Iris pigment epithelial cell (primary cell): ENCODE measurements at places on chromosomes 7 and 10.
A peak's percentile ranks its signal among the peaks of the same experiment; 100 is the strongest.

DNA sequence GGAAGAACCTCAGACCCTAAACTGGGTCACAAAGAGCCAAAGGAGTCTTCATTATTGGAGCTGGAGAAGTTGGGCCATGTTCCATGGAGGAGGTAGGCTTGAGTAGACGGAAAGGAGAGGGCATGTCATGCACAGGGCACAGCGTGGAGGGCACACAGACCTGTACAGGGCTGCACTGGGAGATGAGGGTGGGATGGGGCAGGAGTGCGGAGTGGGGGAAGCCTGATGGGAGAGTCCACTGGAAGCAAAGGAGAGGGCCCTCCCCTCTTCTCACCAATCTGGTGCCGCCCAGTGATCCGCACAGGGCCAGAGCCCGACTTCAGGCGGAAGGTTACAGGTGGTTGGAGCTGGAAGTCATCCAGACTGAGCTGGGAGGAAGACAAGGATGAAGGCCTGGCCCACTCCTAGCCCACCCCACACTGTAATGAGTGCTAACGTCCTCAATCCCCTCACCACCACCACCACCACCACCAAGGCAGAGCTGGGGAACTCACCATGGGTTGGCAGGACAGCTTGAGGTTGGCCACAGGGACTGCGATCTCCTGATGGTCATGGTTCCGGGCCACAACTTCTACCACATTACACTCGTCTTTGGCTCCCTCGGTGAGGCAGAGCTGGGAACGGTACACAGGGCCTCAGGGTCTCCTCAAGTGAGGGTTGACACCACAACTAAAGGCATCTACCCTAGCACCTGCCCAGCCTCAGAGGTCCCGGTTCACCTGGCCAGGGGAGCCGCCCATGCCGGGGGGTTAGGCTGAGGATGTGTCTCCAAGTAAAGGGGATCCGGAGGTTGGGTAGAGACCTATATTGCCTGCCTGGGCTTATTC, 1.0 kb downstream of the NPM3 start:
- DNase-seq: no peak

- DNase-seq: no peak
Measured at GRCh38 chr10:133044401-133044811, 43.3 kb upstream of the ADGRA1 start.

DNA sequence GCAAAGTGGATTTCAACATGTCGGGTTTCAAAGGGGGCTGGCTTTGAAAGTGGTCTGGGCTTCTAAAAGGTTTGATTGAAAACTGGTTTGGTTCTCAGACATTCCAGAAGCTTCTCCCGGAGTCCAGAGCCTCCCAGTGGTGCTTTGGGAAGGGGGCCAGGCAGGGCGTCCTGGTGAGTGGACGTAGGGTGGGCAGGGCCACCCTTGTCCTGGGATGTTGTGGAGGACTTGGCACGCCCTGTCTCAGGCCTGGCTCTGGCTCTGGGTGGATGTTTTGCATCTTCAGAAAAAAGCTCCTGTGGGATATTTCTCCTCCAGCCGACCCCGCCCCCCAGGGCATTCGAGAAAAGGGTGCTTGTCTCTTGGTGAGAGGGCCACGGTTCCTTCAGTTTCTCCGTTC, 31.2 kb downstream of the GRIFIN start:
- DNase-seq: no peak

- DNase-seq: no peak
Measured at GRCh38 chr10:49282879-49283341, 16.1 kb upstream of the C10orf71 start.

DNA sequence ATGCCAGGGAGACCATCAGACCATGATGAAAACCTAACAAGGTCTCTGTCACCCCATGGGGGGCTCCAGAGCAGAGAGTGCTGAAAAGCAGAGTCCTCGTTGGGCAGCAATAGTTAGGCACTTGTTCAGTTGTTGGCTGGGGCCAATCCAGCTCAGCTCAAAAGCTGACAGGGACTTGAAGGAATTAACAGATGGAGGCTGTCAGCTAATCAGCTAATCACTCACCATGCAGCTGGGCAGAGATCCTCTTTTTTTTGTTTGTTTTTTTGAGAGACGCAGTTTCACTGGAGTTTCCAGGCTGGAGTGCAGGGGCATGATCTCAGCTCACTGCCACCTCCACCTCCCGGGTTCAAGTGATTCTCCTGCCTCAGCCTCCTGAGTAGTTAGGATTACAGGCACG, 18.1 kb downstream of the CEP55 start:
- no peak for DNase-seq

GRCh38 chr7:117424090-117424829, 3.0 kb downstream of the ASZ1 start:
- DNase-seq: no peak

- DNase-seq: no peak
Measured at GRCh38 chr10:557792-558328, 131.6 kb downstream of the DIP2C start.

DNA sequence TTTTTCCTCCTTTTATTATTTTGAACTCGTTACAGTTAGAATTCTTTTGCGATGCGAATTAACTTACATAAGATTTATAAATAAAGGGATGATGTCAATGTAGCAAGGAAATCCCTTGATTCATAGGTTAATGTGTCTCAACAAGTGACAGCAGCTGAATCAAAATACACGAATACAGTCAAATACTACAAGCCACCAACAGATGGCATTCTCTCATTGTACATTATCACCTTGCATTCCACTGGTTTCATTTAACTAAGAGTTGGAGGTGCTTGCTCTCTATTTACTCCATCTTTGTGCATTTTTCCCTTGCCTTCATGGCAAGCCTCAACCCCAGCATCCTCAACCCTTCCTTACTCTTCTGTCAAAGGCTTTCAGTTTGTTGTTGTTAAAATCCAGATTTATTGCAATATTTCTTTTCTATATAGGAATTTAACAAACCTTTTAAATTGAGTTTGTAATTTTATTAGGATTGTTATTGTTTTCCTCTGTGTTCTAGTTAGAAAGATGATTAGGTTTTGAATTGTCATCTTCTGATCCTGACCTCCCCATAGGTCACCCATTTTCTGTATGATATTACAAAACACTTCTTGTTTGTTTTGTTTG, 78.3 kb downstream of the SLC25A40 start:
- DNase-seq: peak; percentile 51

DNA sequence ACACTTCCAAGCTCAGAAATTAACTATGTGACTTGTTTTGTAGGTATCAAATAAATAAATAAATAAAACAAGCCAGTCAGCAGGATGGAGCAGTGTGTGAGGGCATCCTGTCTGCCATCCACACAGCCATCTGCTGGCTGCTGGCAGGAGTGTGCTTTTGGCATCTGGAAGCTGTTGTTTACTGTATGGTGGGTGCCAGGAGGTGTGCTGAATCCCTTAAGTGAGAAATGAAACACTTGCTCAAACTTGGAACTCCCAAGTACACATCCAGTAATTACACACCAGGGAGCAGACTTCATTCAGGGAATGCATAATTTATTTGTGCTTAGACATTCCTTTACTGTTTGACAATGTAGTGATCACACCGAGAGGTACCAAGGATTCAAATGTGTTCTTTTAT, 16.9 kb upstream of the TAX1BP1 start:
- no peak for DNase-seq

DNA sequence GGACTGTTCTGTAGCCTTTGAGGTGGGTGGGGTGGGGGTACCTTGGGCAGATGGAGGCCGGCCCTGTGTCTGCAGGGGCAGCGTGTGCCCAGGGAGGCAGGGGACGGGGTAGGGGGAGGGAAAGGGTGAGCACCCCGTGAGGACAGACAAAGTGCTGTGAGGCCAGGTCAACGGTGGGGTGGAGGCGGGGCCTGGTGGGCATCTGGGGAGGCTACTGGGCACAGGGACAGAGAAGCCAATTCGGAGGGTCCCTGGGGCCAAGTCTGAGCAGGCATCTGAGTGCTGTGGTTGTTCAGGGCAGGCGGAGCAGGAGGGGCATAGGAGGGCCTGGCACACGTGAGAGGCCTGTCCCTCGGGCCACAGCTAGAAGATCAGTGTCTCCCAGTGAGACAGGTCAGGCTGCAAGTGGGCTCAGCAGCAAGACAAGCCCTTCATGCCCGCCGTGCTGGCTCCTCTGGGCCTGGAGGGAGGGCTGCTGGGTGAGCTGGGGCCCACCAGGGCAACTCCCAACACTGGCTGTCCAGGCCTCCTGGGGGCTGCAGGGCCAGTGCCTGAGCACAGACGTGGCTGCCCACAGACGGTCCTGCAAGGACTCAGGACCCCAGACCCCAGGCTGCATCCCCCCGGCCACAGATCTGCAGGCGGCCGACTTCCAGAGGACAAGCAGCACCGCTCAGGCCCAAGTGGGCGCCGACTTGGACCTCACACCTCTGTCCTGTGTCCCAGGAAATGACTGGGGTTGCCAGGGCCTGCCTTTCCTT, 26.4 kb upstream of the KNDC1 start:
- no peak for DNase-seq

DNA sequence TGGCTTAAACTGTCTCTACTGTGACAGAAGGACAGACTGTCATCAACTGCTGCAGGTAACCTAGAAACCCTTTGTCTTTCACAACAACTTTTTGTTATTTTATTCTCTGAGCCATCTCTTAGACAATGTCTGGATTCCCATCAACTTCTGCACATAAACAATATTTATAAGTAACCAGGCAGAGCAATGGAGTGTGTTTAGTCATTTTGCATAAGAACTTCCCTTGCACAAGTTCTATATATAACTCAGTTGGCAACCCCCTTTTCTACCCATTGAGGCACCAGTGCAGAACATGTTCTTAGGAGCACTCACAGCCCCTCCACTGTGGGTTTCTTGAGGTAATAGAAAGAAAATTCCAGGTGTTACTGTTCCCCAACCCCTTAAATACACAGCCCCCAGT, 65.0 kb upstream of the IL6 start:
- DNase-seq: no peak

- DNase-seq: no peak
Measured at GRCh38 chr7:25430200-25430931, 202.1 kb upstream of the NPVF start.

DNA sequence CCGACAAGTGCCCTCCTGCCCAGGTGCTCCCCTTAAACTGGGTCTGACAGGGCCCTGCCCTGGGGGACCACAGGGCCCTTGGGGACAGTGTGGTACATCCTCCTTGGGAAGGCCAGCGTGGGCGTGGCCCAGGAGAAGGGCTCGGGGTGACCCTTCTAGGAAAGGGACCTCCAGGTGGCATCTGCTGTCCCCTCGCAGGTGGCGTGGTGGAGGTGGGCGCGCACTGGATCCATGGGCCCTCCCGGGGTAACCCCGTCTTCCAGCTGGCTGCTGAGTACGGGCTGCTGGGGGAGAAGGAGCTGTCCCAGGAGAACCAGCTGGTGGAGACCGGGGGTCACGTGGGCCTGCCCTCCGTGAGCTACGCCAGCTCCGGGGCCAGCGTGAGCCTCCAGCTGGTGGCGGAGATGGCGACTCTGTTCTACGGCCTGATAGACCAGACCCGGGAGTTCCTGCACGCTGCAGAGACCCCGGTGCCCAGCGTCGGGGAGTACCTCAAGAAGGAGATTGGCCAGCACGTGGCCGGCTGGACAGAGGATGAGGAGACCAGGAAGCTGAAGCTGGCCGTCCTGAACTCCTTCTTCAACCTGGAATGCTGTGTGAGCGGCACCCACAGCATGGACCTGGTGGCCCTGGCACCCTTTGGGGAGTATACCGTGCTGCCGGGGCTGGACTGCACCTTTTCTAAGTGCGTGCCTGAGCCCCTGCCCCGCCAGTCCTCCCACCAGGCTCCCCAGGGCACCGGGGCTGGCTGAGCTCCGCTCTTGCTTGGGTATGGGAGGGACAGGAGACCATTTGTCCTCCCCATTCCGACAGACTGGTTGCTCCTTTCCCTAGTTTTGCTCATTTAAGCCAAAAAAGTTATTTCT, 972 bp downstream of the PAOX start:
- no peak for DNase-seq

DNA sequence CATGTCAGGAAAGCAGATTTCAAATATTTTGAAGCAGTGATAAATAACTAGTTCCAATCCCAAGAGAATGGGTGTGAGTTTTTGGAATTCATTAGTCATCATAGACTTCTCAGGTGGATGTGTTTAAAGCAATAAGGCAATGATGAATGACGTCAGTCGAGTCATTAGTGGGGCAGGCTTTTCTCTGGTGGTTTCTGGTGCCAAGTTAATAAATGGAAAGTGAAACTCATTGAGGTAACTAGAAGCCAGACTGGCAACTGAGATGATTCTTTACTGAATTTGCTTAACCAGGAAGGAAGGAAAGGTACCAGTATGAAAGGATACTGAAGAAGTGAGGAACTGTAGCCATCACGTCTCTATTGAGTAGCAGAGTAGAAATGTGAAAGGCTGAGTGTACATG, 311.0 kb downstream of the GPAM start:
- DNase-seq: peak; percentile 18

- DNase-seq: no peak
Measured at GRCh38 chr7:47367369-47367768, 214.5 kb downstream of the TNS3 start.

GRCh38 chr10:63883861-63884260, 362.7 kb downstream of the REEP3 start:
- no peak for DNase-seq

GRCh38 chr10:59018977-59019376, 157.5 kb upstream of the PHYHIPL start:
- no peak for DNase-seq

GRCh38 chr7:65749039-65749438, 123.8 kb upstream of the VKORC1L1 start:
- no peak for DNase-seq

DNA sequence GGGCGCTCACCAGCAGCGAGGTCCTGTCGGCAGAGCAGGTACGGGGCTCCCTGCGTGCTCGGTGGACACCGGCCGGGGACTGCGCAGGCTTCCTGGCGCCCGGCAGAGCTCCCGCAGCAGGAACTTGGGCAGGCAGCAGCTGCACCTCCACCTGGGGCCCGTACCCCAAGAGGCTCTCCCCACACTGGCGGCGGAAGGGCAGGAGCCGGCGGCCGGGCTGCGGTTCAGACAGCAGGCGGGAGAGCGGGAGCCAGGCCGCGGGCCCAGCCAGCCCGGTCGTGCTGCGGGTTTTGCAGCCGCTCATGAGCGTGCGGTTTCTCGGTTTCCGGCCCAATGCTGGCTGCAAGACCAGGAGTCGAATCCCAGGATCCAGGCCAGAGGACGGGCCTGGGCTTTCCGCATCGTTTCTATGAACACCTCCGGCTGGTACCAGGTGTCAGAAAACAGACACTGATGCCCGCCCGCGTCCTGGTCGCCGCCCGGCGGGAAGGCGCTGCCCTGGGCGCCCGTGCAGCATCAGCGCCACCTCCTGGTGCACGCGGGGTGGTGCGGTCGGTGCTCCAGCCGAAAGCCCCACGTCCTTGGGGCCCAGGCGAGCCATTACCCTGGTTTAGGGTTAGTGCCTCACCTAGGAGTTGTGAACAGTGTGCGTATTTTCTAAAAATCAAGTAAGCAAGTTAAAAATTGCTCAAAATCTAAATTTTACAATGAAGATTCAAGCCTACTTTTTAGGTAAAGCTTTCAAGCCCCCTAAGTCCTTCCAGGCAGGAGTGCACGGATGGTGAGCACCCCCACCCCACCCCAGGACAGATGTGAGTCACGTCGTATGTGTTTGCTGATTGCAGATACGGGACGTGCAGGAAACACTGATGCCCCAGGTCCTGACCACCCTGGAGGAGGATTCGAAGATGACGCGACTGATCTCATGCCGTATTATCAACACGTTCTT, 47.4 kb upstream of the PRKAR1B start:
- peak; percentile 25 for DNase-seq
